ENCODE measurements at places on chromosomes 1 and 21.

GRCh38 chr1:195439661-195440060 is 1168.6 kb downstream of the KCNT2 start:
- DNase-seq: no peak

DNA sequence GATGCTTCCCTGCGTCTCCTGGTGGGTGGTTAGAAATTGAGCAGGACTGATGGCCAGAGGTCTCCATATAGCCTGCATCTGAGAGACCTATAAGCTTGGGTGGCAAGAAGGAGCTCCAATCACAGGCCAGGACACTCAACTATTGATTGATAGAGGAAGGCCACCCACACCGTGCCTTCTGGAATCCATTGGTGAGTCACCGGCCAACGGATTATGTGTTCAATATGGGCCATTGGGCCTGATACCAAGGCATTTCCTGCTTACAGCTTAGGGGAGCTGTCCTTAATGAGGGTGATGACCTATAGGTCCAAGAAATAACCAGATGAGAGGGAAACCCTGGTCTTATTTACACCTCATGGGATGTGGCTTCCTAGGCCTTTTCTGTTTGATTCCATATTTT is 115.1 kb downstream of the PLPP3 start:
- DNase-seq: no peak

DNA sequence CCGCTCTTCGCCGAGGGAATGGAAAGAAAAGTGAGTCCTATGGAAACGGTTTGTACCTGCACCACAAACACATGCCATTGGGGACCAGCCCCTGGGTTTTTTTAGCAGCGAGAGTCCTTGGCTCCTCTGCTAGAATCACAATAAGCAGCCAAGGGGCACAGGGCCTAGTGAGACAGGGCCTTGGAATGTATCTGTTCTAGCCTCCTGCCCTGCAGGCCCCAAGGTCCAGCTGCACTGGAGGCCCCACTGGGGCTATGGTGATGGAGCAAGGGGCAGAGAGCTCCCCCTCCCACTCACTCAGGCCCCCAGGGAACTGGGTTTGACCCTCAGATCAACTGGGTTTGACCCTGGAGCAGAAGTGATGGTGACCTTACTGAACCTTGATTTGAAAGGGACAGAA is 14.4 kb downstream of the SHISA4 start:
- DNase-seq: no peak

GRCh38 chr1:202540014-202540413 is 170.2 kb downstream of the SYT2 start:
- DNase-seq: peak; percentile 16

GRCh38 chr1:202498542-202498941 is 150.0 kb downstream of the PPP1R12B start:
- DNase-seq: no peak

DNA sequence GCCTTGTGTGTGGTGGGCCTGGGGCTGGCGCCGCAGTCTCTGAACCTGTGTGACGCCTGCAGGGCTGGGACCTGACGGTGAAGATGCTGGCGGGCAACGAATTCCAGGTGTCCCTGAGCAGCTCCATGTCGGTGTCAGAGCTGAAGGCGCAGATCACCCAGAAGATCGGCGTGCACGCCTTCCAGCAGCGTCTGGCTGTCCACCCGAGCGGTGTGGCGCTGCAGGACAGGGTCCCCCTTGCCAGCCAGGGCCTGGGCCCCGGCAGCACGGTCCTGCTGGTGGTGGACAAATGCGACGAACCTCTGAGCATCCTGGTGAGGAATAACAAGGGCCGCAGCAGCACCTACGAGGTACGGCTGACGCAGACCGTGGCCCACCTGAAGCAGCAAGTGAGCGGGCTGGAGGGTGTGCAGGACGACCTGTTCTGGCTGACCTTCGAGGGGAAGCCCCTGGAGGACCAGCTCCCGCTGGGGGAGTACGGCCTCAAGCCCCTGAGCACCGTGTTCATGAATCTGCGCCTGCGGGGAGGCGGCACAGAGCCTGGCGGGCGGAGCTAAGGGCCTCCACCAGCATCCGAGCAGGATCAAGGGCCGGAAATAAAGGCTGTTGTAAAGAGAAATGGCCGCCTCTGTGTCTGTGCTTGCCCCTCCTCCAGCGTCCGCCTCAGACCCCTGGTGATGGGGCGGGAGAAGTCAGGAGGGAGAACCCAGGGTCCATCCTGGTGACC is 788 bp downstream of the ISG15 start:
- no peak for DNase-seq

- no peak for DNase-seq
Measured at GRCh38 chr1:81358151-81358550, 442.6 kb upstream of the ADGRL2 start.

GRCh38 chr1:78038491-78038939 is 7.3 kb upstream of the GIPC2 start:
- no peak for DNase-seq

DNA sequence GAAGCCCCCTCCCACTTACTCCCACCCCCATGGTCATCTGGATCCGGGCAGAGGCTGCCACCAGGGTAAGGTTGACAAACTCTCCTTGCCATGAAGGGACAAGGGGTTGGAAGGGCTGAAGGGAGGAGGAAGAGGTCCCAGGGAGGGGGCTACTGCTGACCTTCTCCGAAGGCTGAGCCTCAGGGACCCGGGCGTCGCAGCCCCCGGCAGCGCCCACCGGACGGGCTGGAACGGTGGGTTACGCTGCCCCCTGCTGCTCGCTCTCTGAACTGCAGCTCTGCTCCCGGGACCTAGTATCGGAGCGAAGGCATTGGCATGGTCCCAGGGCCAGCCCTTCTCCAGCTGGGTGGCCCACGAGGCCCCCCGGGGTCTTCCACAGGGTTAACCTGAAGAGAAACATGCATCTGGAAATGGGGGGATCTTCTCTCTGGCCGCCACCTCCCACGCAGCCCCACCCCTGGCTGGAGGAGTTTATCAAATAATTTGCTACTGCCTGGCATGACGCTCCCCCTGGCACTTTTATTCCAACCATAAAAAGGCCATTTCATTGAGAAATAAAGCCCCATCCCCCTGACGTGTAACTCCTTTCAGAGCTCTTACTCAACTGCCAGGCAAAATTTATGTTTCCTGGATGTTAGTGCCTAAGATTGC is 70.4 kb upstream of the TARDBP start:
- peak; percentile 45 for DNase-seq

DNA sequence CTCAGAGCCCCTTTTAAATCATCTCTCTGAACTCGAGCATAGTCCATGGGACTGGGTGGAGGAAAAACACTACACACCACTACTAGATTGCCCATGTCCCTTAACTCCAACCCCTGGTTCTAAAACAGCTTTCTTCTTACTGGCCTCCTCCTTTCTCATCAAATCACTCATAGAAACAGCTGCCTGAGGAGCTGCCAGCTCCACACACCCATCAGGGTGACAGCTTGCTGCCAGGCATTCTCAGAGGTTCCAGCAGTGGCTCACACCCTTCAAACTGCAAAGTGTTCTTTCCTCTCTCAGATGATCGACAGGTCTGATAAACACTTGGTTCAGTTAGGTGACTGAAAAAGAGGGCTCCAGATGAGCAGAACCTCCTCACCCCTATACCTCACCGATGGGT is 543.0 kb upstream of the PLXNA2 start:
- DNase-seq: no peak

- DNase-seq: peak; percentile 38
Measured at GRCh38 chr1:225565847-225566246, 87.1 kb downstream of the ENAH start.

DNA sequence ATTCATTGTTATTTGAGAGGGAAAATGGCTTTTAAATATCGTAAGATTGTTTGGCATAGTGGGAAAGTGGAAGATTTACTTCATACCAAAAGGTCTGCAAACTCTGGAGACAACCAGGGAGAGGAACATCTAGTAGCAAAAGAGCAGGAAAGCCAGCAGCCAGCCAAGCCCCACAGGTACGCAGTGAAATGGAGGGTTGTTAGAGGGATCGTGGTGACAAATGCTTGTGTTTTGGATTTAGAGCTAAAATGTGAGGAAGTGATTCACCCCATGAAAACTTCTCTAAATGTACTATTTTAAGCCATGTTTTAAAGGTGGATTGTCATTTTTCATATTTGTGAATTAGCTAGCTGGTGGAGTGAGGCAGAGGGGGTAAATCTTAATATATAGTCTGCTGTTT is 69.3 kb downstream of the RPS6KC1 start:
- no peak for DNase-seq

DNA sequence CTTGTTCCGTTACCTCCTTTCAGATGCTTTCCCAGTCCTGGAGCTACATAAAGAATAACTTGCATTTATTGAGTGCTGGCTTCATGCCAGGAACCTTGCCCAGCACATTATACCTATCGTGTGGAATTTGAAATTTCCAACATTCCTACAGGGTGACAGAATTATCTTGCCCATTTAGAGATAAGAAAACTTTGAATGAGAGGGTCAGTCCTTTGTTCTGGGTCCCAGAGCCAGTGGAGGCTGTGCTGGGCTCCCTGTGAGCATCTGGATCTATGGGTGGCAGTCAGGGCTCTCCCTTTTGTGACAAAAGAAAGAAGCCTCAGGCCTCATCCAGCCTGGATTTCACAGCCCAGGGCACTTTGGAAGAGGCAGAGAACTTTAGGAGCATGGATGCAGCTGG is 3.2 kb downstream of the GSTM4 start:
- DNase-seq: no peak

DNA sequence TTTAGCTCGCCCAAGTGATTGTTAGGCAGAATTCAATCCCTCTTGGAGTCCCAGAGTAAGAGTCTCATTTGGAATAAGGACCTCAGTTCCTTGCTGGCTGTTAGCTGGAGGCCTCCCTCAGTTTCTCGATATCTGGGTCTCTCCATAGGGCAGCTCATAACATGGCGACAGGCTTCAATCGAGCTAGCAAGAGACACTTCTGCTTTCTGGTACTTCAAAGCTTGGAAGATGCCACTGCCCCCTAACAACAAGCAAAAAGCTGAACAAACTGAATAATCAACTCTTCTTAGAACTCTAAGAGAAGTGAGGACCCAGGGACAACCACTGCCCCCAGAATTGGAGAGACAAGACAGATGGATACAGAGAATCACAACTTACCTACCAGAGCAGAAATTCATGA is 86.2 kb downstream of the TEX35 start:
- no peak for DNase-seq
